ENCODE measurements at places on chromosomes 12 and 14. TPM values are rescaled to one million over a fixed set of nuclear protein-coding genes. Genes with fewer than 3 reads are reported as not detected.

The SERPINA4 gene
- total RNA-seq: 5.9 TPM

The PPM1H gene
- 25.4 TPM for total RNA-seq

The AKAP3 gene
- 3.3 TPM for total RNA-seq

The TSPAN19 gene
- total RNA-seq: not detected

The ACSM4 gene
- not detected for total RNA-seq

The BIN2 gene
- not detected for total RNA-seq

The CYP46A1 gene
- total RNA-seq: 2.9 TPM

The LMNTD1 gene
- total RNA-seq: not detected

The ANO4 gene
- 0.38 TPM for total RNA-seq

The ADAM21 gene
- total RNA-seq: 0.12 TPM

The GALNT8 gene
- total RNA-seq: 15.6 TPM

The MANSC4 gene
- total RNA-seq: 1.1 TPM

The INSM2 gene
- 0.10 TPM for total RNA-seq

The KCTD10 gene
- total RNA-seq: 47.7 TPM

The KLRG1 gene
- 8.0 TPM for total RNA-seq

The GPR68 gene
- total RNA-seq: 0.87 TPM

The NKX2-8 gene
- not detected for total RNA-seq

The TSPAN8 gene
- total RNA-seq: 0.33 TPM

The CCDC38 gene
- not detected for total RNA-seq

The POLE gene
- total RNA-seq: 121 TPM

The CLEC9A gene
- not detected for total RNA-seq

The CMA1 gene
- not detected for total RNA-seq

The DHRS2 gene
- total RNA-seq: 0.89 TPM

The PSME2 gene
- 118 TPM for total RNA-seq

The SOX5 gene
- 49.1 TPM for total RNA-seq

The ASCL1 gene
- total RNA-seq: 8.3 TPM

The CLEC6A gene
- total RNA-seq: not detected

The DNAI7 gene
- 3.1 TPM for total RNA-seq

The KRT78 gene
- not detected for total RNA-seq

The PLEKHD1 gene
- total RNA-seq: 2.0 TPM

The SSPN gene
- 2.1 TPM for total RNA-seq

The PGF gene
- 3.5 TPM for total RNA-seq

The C12orf54 gene
- not detected for total RNA-seq

The RTN1 gene
- total RNA-seq: 27.0 TPM

The CACNA2D4 gene
- 0.34 TPM for total RNA-seq

The PAPLN gene
- total RNA-seq: 2.0 TPM

The DLST gene
- 97.8 TPM for total RNA-seq

The CDKN3 gene
- total RNA-seq: 20.5 TPM

The WNT1 gene
- total RNA-seq: not detected
